ENCODE measurements at places on chromosomes 12 and 14.
A peak's percentile ranks its signal among the peaks of the same experiment; 100 is the strongest.

DNA sequence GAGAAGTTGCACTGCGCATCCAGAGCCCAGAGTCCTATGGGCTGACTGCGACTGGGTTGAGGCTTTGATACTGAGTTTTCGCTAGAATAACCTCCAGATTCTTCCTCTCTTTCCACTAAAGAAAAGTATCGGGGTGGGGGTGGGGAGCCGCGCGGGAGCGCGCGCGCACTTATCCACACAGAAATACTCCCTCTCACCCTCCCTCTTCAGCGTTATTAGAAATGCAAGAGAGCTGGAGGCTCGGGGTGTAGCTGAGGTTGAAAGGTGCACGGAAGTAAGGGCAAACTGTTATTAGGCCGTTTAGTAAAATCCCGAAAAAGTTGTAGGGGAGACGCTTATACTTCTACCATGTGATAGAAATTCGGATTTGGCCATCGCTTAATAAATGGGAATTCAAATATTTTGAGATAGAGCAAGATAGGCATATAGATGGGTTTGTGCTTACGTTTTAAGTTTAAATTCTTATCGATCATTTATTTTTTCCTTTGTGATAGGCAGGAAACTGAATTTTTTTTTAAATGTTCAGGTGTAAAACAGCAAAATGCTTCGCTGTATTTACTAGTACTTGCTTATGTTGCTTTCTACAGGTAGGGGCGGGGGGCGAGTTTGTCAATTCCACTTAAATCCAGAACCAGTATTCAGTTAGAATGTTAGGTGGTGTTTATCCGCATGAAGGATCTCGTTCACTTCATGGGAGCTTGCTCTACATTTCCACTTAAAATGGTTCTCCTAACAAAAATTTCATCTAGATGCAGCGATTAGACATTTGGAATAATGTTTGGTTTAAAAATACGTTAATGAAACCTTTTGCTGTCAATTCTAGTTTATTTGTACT lies 1.1 kb downstream of the ARHGAP5 start:
- peak; percentile 3 for DNase-seq

GRCh38 chr12:77231501-77231918 lies 166.1 kb upstream of the E2F7 start:
- DNase-seq: no peak

DNA sequence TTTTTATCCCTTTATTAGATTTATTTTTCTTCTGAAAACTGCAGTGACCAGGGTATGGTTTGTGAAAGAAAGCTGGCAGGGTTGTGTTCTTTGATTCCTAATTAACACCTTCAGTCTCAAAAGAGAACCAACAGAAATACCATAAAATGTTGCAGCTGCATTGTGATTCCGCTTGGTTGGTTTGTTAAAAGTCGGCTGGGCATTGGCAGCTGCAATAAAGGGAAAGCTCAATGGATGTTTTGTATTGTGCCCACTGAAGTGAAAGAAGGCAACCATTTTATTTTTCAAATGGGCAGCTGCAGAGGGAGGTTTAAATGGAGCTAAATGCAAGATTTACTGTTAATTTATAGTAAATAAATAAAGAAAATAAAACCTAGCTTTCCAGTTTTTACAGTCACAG lies 16.7 kb downstream of the LGR5 start:
- no peak for DNase-seq

DNA sequence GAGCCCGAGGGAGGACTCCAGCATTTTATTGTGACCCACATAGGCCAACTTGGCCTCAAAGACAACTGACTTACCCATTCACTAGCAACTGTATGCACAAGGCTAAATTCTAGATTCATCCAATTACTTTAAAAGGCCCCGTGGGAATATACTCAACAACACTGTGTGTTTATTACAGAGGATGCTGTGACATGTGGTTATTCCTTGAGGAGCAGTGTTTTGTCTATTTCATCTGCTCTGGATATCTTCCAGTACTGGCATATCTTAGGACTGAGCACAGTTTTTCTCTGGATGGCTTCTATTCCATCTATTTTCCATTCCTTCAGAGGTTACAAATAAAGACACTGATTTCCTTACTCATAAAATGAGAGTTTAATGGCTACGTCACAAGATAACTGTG lies 87.2 kb upstream of the KRAS start:
- DNase-seq: no peak

GRCh38 chr14:81211844-81212243 lies 8.9 kb downstream of the GTF2A1 start:
- DNase-seq: peak; percentile 49

- no peak for DNase-seq
Observed at GRCh38 chr14:93085911-93086310, 29.8 kb downstream of the ITPK1 start.

DNA sequence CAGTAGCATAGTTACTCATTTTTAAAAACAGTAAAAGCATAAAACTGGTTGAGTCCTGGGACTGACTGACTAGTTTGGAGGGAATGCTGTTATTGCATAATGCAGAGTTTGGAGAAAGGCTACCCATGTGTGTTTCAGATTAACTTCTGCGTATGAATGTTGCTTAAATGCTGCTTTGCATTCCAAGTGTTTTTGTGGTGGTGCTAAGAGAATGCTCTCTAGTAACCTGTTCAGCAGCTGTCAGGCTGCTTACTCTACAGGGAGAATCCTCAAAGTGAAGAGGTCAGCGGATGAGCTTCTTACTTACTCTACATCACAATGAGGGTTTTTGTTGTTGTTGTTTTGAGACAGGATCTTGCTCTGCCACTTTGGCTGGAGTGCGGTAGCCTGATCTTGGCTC lies 4.3 kb downstream of the DLST start:
- DNase-seq: no peak

- no peak for DNase-seq
Observed at GRCh38 chr14:61106959-61107641, 126.1 kb downstream of the SLC38A6 start.

DNA sequence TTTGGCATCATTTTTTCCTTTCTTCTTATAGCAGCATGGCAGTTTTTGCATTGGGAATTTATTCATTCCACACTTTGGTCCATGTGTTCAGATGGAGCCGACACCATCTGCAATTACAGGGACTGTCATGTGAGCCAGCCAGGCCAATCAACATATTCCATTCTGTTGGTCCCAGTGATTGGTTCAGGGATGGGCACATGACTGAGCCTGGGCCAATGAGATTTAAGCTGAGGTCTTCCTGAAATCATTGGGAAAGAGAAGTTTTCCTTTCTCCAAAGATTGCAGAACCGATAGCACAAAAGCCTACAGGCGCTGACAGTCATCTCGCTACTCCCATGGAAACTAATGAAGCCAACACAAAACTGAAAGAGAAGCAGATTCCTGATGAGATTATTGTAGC lies 841.5 kb upstream of the TMEM132C start:
- DNase-seq: no peak

- no peak for DNase-seq
Observed at GRCh38 chr14:71209888-71210287, 302.6 kb downstream of the PCNX1 start.

DNA sequence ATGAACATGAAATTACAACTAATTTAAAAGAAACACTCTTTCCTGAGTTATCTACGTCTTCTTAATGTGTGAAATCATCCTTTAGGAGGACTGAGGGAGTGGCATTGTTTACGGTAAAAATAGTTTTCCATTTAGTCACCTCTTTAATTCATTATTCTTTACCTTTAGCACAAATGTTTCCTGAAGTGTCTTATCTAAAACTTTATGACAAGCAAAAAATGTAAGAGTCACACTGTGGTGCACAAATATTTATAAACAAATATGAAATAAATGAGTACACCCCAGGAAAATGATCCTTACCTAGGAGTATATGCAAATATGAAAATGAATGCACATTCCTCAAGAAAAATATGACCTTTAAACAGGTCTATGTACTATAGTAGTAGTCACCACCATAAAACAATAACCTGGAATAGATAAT lies 104.6 kb downstream of the PTPRR start:
- DNase-seq: no peak

- no peak for DNase-seq
Observed at GRCh38 chr14:102751088-102751487, 26.2 kb upstream of the TRAF3 start.

GRCh38 chr12:490260-490659 lies 30.5 kb downstream of the B4GALNT3 start:
- no peak for DNase-seq

GRCh38 chr14:39175445-39176262 lies 600 bp downstream of the PNN start:
- no peak for DNase-seq

- DNase-seq: no peak
Observed at GRCh38 chr14:106681568-106681967, 1155.2 kb downstream of the TMEM121 start.

GRCh38 chr12:91556909-91557308 lies 374.3 kb upstream of the DCN start:
- no peak for DNase-seq

DNA sequence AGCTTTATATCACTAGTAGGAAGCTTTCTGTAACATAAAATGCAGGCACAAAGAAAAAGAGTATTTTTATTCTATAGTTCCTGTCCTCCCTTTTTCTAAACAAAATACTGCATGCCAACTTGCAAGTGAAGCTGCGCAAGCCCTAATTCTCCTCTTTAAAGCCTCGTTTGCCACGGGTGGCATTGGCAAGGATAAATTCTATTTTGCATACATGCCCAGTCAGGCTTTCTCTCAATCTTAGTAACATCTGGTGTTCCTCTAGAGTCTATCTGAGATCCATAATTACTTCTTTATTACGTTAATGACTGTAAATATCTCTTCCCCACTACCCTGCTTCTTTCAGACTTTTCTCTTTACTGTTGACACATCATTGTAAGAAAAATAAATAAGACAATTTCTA lies 97.1 kb upstream of the DAAM1 start:
- no peak for DNase-seq

DNA sequence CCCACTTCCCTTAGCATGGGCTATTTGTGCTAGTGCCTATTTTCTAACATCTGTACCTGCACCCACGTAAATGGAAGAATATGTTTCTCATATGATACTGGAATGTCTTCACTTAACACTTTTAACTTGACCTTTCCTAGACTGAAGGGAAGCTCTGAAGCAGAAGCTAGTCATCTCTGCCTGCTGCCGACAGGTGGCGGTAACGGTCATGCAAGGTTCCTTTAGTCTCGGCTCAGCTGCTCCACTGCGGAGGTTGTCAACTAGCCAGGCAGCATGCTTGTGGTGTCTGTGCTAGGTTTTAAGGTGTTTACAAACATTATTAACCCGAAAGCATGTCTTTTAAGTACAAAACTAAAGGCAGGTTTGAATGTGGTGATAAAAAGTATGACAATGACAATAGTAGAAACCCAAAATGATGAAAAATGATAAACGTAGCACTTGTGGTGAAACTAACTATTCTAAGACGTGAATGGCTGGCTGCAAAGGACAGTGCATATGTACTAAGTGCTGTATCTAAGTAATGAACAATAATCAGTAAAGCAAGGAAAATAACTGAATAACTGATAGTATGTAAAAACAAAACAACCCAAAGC lies 117.2 kb downstream of the GRIN2B start:
- DNase-seq: peak; percentile 39

DNA sequence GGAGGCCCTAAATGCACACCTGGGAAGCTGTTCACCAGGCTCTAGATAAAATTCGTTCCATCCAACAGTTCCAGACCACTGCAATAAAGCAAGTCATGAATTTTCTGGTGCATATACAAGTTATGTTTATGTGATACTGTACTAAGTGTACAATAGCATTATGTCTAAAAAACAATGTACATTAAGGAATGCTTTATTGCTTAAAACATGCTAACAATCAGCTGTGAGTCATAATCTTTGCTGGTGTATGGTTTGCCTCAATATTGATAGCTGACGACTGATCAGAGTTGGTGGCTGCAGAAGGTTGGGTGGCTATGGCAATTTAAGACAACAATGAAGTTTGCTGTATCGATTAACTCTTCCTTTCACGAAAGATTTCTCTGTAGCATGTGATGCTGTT lies 52.3 kb downstream of the ATG14 start:
- no peak for DNase-seq

DNA sequence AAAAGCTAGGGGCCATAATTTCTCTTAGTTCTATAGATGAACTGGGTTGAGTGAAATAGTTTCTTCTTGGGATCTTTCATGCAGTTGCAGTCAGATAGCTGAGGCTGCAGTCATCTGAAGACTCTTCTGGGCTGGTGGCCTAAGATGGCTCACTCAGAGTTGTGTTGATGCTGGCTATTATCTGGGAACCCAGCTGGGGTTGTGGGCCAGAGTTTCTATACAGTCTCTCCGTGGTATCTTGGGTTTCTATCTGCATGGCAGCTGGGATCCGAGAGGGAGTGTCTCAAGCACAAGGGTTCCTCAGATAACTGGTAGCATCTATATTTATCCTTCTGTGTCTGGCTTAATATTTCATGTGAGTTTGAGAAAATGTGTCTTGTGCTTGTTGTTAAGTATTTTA lies 21.1 kb downstream of the AVPR1A start:
- DNase-seq: no peak
